ENCODE measurements at places on chromosomes 2 and 18.

DNA sequence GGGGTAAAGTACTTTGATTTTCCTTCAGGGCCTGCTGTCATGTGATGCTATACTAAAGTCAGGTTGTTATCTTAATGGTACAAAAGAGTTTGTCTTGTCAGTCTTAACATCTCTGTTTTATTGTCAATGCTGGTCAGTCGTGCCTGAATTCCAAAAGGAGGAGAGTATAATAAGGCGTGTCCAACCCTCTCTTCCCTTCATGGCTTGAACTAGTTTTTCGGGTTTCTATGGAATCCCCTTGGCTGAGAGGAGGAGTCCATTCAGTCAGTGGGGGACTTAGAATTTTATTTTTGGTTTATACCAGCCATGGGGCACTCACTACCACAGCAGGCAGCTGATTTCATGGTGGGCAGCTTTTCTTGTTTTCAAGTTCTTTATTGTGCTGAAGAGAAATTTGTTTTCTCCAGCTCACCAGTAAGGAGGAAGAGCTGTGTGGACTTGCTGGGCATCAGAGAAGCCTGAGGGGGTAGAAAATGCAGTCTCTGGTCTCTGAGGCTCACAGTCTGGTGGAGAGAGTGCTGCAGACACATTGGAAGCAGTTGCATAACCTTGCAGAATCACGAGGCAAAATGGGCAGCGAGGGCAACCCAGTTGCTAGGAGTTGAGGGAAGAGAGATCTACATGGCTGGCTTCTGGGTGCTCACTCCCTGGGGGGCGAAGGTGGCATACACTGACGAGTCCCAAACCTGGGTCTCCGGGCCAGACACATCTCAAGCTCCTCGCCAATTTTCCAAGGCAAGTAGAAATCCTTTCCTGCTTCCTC, 193.1 kb downstream of the ZBTB7C start:
- DNase-seq = no peak

- DNase-seq = no peak
Measured at GRCh38 chr2:191032588-191033429, 18.8 kb upstream of the STAT1 start.

DNA sequence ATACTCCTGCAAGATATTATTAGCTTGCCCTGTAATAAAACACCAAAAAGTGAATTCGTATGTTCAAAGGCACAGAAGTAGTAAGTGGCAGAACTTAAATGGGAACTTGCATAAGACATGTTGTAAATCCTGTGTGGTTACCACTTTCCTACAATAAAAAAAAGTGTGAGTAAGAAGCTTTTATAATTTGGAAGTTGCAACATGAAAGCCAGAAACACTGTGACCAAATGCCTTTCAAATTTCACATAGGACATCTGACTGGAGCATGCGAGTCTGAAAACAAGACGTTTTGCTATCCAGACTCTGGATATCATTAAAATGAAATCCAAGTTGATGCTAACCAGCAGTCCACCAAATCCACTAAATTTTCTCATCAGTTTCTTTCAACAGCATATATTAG, 886.2 kb upstream of the NRXN1 start:
- DNase-seq = no peak

DNA sequence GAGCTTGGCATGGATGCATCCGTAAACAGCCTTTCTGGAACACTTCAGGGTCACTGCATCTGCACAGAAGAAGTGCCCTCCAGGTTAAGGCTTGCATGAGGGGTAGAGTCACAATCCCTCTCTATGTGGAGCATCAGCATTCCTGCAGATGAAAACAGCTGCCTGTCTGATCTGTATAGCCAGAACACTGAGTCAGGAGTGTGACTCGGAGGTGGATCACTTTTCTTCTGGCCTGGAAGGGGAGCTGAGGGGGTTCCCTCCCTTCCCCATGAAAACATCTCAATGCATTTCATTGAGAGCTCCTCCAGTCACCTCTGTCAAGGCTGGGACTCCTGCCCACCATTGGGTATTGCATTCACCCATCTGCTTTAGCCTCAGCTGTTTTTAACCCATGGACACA, 72.5 kb upstream of the SERPINE2 start:
- DNase-seq = no peak

DNA sequence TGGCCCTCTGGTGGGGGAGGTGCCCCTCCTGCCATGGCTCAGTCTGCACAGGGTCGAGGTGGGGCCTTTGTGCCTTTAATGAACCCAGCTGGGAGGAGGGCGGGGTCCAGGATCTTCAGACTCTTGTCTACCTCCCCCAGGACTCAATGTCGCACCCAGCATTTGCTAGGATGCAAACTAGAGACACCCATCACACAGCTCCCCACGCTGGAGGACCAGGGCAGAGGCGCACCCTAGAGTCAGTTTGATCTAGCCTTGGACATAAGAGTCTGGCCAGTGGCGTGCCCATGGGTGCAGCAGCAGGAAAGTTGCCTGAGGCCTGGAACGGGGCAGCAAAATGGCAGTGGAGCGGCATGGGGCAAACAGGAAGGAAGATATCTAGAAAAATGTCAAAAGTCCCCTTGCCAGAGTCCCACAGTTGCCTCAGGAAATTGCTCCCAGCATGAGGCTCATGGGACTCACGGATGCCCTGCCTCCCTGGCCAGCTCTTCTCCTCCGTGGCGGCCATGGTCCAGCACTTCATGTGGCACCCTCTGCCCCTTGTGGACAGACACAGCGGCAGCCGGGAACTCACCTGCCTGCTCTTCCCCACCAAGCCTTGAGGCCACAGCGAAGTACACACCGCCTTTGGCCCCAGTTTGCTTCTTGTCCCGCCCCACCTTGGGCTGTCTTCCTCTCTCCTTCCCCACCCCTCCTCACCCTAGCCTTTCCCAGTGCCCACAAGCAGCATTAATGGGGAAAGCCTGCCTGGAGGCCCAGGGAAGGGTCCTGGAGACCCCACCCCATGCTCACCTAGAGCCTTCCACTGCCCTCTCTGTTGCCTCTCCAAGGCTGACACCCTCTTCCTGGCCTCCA, 17.7 kb downstream of the SH2D6 start:
- DNase-seq = no peak

GRCh38 chr2:205930209-205930608, 155.8 kb downstream of the INO80D start:
- no peak for DNase-seq
